ENCODE measurements at places on chromosomes 3 and 15.

DNA sequence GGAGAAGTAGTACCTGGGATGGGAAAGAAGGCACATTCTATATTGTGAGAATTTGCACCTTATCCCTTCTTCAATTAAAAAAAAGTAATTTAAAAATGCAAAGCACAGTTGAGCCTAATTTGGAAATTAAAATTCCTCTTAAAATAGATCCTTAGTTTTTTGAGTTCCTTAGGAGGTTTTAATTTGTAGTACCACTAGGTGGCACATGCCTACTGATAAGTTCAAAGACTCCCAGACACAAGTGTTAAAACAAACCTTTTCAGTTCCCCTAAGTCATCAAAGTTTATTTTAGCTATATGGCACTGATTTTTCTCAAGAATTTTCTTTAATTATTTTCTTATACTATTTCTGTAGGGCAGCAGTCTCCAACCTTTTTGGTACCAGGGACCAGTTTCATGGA is 127.6 kb upstream of the AZI2 start:
- peak; percentile 52 for DNase-seq

DNA sequence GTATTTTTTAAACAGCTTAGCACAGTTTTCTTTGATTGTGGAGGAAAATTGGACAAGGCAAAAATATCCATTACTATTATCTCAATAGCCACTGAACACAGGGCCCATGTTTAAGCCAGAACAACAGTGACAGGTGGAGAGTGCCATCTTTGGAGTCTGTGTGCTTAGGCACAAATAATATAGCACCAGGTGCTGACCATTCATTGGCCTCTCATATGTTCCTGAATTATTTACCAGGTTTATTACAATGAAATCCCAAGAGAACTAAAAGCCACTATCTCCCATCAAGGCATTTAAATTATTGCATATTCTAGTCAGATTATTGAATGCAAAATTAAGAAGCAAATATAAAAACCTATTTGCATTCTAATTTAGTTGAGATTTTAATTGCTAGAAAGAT is 39.6 kb downstream of the GPR156 start:
- no peak for DNase-seq

- DNase-seq, result peak; percentile 6
Observed at GRCh38 chr15:68259883-68260282, 17.7 kb upstream of the FEM1B start.

- no peak for DNase-seq
Observed at GRCh38 chr3:66748175-66748876, 247.5 kb upstream of the LRIG1 start.

- no peak for DNase-seq
Observed at GRCh38 chr15:52124270-52124880, 11.8 kb upstream of the BCL2L10 start.

DNA sequence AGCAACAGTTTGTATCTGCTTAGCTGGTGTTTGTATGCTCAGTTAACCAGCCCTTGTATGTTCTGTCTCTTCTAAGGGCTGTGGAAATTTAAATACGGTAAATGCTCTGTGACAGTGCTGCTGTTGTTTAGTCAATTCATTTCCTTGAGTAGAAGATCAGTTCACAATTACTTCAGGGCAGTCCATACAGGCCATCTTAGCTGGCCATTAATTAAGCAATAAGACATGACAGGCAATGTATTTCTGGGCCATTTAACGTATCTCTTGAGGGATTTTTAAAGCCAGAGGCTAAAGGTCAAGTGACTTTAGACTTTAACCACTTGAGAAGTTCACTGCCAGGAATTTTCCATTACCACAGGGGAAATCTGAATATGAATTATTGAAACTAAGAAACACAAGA is 351.8 kb downstream of the ZIC1 start:
- peak; percentile 23 for DNase-seq

DNA sequence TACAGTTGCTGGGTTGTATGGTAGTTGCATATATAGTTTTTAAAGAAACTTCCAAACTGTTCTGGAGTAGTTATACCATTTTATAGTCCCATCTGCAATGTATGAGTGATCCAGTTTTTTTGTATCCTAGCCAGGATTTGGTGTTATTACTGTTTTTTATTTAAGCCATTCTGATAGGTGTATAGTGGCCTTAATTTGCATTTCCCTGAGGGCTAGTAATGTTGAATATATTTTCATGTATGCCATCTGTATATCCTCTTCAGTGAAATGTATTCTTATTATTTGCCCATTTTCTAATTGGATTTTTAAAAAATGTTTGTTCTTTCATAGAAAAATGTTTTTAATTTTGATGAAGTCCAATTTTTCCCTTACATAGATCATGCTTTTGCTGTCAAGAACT is 29.2 kb downstream of the PXK start:
- no peak for DNase-seq

- no peak for DNase-seq
Observed at GRCh38 chr3:99330924-99331532, 307.4 kb upstream of the COL8A1 start.

GRCh38 chr15:58284293-58284692 is 146.1 kb downstream of the AQP9 start:
- DNase-seq, result no peak

DNA sequence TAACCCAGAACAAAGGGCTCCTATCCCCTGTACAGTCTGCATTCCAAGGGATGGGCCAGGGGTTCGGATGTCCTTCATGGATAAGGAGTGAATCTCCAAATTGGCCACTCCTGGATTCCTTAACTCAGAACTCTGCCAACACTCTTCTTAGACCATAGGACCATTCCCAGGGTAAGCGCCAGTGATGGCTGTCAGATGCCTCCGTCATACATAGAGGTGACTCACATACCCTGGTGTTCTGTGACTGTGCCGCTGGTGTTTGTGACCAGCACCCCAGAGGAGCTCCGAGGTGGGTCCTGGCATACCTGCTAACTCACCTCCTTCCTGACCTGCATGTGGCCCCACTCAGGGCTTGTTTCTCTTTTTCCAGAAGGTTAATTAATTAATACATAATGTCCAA is 134.7 kb downstream of the KLF13 start:
- DNase-seq, result no peak

- DNase-seq, result no peak
Observed at GRCh38 chr3:140521751-140522445, 156.0 kb upstream of the TRIM42 start.

DNA sequence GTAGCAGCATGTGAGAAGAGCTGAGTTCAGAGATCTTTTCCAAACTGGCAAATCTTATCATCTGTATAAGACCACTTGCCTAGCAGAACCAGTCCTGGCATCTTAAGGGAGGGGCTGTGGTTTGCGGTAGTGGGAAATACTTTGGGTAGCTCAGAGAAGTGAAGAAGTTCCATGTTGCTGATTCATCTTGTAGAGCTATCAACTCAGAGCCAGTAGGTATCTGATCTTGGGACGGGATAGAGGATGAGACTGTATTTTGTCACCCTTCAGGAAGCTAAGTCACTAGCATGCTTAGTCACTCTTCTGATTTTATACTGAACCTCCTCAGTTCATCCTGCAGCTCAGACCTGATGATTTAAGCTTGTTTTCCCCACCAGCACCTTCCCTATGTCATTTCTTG is 211.4 kb downstream of the NR1D2 start:
- DNase-seq, result no peak

DNA sequence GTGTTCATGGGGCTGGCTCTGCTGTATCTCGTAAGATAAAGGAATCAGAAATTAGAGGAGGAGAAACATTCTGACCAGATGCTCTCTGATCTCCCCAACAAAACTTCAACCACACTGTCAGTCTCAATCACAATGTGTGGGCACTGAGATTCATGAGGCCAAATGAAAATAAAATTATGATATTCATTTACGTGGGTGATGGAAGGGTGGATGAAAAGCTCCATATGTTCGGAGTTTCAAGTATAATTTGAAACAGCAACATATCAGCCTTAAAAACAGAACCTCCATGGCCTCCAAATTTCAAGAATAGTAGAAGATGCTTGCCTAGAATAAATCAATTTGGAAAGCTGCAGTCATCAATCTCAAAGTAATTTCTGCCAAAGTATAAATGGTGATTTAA is 363.7 kb downstream of the MAGI1 start:
- DNase-seq, result no peak

- no peak for DNase-seq
Observed at GRCh38 chr3:186456731-186457191, 87.4 kb downstream of the CRYGS start.

DNA sequence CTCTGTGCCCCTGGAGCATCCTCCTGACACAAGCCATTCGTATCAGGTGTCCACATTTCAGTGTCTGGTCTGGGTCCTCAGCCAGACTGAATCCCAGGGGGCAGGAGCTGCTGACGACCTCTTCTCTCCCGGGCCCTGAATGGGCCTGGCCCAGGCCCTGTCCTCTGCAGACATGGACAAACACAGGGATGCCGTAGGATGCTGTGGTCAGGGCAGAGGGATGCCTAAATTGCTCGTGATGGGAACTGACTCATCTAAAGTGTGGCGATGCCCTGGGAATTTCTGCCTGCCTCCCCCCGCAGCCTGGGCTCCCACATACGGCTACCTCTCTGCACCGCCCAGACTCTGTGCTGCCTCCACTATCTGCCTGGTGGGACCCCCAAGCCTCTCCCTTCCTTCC is 58.5 kb upstream of the CTSH start:
- no peak for DNase-seq

DNA sequence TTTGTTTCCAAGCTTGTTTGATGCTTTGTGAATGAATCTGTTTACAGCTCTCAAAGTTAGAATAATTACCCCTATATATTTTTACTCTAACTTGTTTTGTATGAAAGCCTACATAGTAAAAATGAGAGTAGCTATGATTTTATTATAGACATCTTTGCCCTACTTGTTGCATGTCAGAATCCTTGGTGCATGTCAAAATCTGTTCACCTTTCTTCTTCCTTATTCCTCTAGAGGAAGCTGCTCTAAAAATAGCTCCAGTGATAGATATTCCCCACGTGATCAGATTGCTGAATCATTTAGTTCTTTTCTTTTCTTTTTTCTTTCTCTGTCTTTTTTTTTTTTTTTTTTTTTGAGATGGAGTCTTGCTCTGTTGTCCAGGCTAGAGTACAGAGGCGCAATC is 39.8 kb downstream of the LRRC49 start:
- no peak for DNase-seq

DNA sequence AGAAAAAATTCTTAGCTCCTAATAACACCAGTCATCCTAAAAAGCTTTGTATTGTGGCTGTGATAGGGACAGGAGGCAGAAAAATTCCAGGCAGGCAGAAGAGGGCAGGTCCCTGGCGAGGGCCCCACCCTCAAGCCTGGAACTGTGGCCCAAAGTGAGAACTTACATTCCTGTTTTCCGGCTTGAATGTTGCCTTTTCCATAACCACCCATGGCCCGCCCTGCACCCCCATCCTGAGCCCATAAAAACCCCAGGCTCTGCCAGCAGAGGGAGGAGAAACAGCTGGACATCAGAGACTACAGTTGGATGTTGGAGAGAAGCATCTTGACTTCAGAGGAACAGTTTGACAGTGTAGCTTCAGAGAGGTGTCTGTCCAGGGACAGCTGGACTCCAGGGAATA is 37.3 kb downstream of the SLCO2A1 start:
- no peak for DNase-seq

DNA sequence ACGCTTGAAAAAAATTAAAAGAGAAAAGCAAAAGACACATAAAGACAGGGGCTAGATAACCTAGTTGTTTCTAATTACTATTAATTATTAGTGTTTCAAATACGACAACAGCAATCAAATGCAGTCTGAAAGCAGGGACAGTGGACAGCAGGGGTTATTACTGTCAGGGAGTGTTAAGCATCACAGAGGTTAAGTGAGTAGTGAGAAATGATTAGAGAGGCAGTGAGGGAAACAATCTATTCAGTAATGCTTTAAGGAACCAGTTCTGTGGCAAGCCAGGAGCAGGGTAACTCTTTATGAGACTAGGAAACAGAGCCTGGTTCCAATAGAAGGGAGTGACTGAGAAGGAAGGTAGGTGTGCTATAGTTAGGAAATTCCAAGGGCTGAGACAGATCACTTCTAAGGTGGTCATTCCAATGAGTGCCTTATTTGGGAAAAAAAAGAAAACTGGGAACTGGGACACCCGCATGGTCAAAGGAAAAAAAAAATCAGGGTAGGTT is 15.0 kb downstream of the RYK start:
- DNase-seq, result no peak

- DNase-seq, result no peak
Observed at GRCh38 chr3:128098234-128098633, 25.4 kb downstream of the RUVBL1 start.

DNA sequence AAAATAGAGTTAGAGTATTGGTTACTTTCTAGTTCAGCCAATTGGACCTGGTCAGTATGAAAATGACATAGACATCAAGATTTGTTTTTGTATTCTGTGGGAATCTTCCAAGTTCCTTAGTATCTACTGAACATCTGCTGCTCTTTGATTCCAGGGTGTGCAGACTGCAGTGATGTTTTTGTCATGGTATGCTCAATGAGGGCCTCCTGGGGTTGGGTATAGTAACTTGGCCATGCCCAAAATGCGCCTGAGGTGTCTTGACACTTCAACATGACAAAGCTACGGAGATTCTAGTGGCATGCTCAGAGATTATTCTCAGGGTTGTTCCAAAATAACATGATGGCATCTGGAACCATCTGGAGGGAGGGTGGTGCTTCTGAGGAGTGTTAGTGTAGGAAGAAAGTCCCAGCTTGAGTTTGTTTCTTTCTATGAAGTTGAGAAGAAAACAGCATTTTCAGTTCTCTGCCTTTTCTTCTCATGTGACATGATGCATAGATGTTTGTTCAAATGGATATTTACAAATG is 313.5 kb upstream of the TBL1XR1 start:
- DNase-seq, result no peak

GRCh38 chr15:35118960-35119359 is 33.9 kb upstream of the NANOGP8 start:
- no peak for DNase-seq

GRCh38 chr3:127629467-127630403 is 750 bp downstream of the PODXL2 start:
- peak; percentile 80 for DNase-seq

GRCh38 chr15:69067296-69067695 is 52.8 kb downstream of the NOX5 start:
- no peak for DNase-seq

GRCh38 chr15:71687902-71688508 is 122.3 kb upstream of the NR2E3 start:
- DNase-seq, result no peak

DNA sequence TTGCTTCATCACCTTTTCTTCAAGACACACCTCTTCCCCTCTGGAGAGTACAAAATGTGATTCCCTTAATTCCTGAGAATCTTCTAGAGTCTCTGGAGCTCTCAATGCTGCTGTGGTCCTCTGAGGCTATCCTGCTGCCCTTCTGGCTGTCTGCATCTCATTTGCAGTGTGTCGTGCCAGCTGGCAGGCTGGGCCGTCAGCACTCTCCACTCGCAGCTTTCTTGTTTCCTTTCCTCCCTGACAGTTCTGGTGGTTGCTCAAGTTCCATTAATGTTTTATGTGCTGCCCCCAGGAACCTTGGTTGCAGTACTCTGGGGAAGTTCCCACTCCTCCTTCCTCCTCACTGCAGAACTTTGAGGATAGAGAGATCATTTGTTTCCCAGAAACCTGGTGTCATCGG is 210.8 kb upstream of the ROPN1 start:
- no peak for DNase-seq

- DNase-seq, result no peak
Observed at GRCh38 chr3:124858275-124858674, 28.9 kb downstream of the ITGB5 start.

All from NCI-H1417 (cell line).